ENCODE measurements at places on chromosomes 6 and 20. TPM values are rescaled to one million over a fixed set of nuclear protein-coding genes. Genes with fewer than 3 reads are reported as not detected.

DNA sequence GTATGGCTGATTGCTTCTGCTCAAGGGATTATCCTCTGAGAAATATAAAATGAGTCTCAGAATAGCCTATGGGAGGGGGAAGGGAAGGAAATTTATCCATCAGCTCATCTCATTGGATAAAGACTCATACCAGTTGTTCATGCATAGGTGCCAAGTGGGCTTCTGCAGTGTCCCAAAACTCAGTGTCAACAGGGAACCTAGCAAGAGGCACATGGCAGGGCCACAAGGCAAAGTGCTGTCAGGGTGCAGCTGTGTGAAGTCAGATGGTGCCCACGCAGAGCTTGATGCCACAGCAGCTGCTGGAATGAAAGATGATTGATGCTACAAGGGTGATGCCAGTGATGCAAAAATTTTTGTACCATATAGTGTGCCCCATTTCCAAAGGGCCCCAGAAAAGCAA, 3.2 kb upstream of the CHD6 start:
- H3K4me1 ChIP-seq, result peaks cover 2% of the 10 kb centered on the region
- no peaks in the 10 kb centered on the region for H3K36me3 ChIP-seq
- H3K27me3 ChIP-seq, result no peaks in the 10 kb centered on the region
- no peak overlapping the region for H3K4me3 ChIP-seq

DNA sequence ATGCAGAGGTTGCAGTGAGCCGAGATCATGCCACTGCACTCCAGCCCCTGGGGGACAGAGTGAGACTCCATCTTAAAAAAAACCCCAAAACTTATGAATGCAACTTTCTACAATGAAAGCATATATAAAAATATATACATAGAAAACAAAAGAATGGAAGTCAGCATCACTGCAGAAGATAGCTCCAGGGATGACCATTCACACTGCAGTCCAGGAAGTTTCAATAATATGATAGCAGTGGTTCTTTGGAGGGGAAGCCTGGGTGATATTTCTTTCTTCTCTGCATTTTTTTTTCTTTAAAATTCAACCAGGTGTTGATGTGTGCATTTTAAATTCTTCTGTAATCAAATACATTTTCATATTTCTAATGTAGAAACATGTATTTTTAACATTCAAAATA, 12.3 kb downstream of the HLA-G start:
- no peak overlapping the region for H3K27ac ChIP-seq
- no peak for DNase-seq
- H3K4me3 ChIP-seq, result no peak overlapping the region
- H3K36me3 ChIP-seq, result no peaks in the 10 kb centered on the region
- no peaks in the 10 kb centered on the region for H3K4me1 ChIP-seq
- no peaks in the 10 kb centered on the region for H3K27me3 ChIP-seq

DNA sequence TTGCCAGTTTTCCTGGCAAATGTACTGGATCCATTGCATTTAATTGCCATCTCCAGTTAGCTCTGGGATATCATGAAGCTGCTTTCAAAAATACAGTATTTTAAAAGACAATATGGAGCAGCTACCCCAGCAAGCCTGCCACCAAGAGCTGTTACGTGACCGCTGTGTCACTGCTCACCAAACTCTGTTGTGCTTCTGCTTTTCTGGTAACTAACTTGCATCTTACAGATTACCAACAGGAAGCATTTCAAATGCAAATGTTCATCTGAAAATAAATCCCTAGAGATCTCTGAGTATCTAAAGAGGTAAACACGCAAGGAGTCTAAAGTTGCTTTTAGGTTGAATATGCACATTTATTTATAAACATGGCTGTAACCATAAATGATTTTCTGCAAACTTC, 1008.3 kb downstream of the KIF16B start:
- no peaks in the 10 kb centered on the region for H3K36me3 ChIP-seq
- H3K4me1 ChIP-seq, result no peaks in the 10 kb centered on the region
- H3K4me3 ChIP-seq, result no peak overlapping the region
- no peaks in the 10 kb centered on the region for H3K27me3 ChIP-seq
- DNase-seq, result no peak
- H3K27ac ChIP-seq, result no peak overlapping the region

DNA sequence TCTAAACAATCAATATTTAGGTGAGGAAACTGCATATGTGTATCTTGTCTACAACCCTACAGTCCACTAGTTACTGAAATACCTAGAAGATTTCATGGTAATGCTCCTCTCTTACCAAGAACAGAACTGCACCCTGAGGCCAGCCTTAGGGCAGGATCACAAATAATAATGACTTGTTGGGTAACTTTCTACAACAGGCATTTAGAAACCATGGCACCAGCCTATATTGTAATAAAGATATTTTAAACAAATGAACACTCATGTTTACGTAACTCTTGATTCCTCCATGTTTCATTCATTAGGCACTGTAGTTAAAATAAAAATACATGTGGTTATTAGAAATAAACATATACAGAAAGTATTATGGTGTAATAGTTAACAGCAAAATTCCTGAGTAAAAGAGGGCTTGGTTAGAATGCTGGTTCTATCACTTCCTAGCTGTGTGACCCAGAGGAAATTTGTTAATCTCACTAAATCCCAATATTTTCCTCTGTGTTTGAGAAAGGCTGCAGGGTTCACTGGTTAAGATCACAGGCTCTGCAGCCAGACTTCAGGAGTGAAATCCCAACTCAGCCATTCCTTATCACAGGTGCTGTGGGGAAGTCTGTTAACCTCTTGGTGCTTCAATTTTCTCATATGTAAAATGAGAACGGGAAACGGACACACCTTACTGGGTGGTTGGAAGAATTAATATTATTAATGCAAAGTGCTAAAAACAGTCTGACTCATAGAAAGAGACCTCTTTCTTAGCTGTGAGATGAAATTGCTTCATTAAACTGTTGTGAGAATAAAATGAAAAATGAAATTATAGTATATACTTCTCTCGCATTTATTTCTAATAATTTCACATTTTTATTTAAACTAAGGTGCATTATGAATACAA, 8.5 kb downstream of the HMGN3 start:
- H3K36me3 ChIP-seq, result no peaks in the 10 kb centered on the region
- no peak for DNase-seq
- H3K4me3 ChIP-seq, result no peak overlapping the region
- H3K4me1 ChIP-seq, result peaks cover 1% of the 10 kb centered on the region

DNA sequence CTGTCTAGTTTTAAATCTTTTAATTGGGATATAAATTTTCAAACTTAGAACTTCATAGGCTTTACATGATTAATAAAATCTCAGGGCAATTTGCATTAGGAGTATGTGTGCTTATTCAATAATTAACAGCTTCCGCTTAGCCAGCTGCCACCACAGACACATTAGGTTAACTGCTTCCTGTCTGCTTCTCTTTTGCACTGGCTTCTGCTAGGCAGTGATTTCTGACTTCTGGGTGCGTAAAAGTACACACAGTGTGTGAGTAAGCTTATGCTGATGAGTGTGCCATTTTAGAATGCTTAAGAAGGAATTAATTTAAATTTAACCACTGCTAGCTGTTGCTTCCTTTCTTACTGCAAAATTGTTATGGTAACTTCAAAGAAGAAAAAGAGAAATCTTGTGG, 73.9 kb downstream of the F13A1 start:
- H3K27ac ChIP-seq, result no peak overlapping the region
- DNase-seq, result no peak

GRCh38 chr6:157249826-157250225, 73.5 kb downstream of the TMEM242 start:
- no peak overlapping the region for H3K4me3 ChIP-seq
- no peak overlapping the region for H3K27ac ChIP-seq
- DNase-seq, result no peak
- H3K27me3 ChIP-seq, result no peaks in the 10 kb centered on the region

DOK5 gene
- 0.10 TPM for polyA plus RNA-seq

FAM184A gene
- polyA plus RNA-seq, result 2.5 TPM

DNMT3B gene
- 0.36 TPM for polyA plus RNA-seq

NOX3 gene
- polyA plus RNA-seq, result not detected

PSORS1C2 gene
- polyA plus RNA-seq, result not detected

SSTR4 gene
- not detected for polyA plus RNA-seq

ZSWIM1 gene
- polyA plus RNA-seq, result 2.4 TPM

PRSS35 gene
- polyA plus RNA-seq, result 0.54 TPM
